Activated naive CD4-positive, alpha-beta T cell treated with Interleukin-2 at 50 U/mL for 16 hours (primary cell): ENCODE measurements at places on chromosomes 2 and 18.

GRCh38 chr18:26059357-26059756 lies 31.1 kb downstream of the SS18 start:
- DNase-seq = no peak

- no peak for DNase-seq
Observed at GRCh38 chr2:197633109-197633657, 42.2 kb downstream of the RFTN2 start.

DNA sequence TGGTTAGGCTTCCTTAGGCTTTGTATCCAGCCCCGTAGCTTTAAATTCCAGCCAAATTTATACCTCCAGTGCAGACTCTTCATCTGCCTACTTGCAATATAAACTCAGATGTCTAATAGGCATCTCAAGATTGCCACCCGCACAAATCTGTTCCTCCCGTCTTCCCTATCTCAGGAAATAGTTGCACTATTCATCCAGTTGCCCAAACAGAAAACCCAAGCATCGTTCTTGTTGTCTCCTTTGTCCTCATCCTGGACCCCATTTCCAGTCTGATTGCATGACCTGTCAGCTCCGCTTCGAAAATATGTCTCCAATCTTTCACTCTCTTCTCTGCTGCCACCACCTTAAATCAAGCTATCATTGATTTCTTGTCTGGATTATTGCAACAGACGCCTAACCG lies 2.3 kb downstream of the FKBP1B start:
- no peak for DNase-seq

GRCh38 chr2:64426183-64426952 lies 27.6 kb upstream of the LGALSL start:
- no peak for DNase-seq

GRCh38 chr2:74222300-74222650 lies 23.9 kb downstream of the MTHFD2 start:
- DNase-seq = no peak
